ENCODE measurements at places on chromosomes 13 and 19.

- DNase-seq: no peak
These were observed 101.3 kb downstream of the VWA8 start for GRCh38 chr13:41859565-41859964.

- DNase-seq: no peak
These were observed 4.3 kb upstream of the POU4F1 start for GRCh38 chr13:78607409-78608251.

DNA sequence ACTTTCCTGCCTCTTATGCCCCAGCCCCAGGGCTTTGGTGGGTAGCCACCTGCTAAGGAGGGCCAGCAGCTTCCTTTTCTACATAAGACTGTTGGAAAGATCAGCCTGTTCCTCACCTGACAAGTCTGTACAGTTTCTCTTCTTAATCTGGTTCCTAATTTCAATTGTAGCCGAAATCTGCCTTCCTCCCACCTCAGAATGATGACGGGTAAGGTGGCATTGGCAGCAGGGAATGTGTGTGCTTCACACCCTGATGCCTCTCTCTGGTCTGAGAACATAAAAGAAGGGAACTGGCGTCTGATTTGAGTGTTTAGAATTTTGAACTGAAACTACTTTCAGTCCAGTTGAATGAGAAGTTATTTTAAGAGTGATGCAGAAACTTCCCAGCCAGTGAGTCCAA, 16.0 kb downstream of the MAU2 start:
- DNase-seq: no peak

DNA sequence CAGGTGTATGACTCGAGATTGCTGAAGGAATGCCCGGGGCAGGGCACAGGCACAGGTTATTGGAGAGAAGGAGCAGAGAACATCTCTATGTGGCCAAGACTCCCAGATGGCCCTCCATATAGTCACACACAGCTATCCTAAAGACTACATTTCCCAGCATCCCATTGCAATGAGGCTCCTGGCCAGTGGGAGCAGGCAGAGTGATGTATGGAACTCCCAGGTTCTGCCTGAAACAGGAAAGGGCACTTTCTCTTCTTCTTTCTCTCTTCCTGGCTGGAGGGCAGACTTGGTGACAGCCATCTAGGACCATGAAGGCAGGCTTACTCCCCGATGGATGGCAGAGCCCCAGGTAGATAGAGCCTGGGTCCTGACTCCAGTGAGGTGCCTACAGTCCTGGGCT, 13.5 kb downstream of the PPP1R13L start:
- DNase-seq: peak; percentile 38

DNA sequence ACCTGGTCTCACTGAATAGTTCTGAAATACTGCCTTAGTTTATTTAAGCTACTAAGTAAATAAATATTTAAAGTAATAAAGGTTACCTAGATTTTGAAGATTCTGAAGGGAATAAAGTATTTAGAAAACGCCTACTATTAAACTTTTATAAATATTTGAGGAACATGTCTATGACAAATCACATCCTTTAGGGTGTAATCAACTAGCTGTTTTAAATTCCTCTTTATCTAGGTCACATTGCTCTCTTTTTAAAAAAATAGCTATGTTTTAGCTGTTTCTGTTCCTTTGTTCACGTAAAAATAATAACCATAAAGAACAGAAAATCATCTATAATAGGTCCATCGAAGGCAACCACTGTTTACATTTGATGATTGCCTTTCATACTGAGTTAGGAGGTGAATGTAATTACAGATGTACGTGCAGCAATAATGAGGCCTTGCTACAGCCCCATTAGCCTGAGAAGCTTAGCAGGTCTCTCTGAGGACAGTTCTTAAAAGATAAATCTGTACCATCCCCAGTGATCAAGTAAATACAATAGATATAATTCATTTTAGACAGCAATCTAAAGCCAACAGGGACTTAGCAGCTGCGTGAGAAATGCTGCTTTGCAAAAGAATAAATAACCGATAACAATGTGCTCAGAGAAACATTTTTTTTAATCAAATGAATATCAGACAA, 449.5 kb downstream of the LIG4 start:
- DNase-seq: no peak

DNA sequence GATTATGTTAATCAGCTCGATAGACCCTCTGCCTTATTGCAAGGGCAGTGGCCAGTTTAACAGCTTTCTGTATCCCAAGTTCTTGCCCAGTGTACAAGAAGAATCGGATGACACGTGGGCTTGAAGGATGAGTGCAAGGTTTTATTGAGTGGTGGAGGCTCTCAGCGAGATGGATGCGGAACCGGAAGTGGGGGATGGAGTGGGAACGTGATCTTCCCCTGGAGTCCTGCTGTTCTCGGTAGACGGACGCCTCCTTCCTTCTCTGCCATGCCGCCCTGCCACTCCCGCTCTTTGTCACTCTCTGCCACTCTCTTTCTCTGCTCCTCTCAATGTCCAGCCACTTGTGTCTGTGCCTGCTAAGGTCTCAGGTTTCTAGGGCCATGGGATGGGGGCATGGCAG, 21.0 kb downstream of the RFXAP start:
- no peak for DNase-seq

DNA sequence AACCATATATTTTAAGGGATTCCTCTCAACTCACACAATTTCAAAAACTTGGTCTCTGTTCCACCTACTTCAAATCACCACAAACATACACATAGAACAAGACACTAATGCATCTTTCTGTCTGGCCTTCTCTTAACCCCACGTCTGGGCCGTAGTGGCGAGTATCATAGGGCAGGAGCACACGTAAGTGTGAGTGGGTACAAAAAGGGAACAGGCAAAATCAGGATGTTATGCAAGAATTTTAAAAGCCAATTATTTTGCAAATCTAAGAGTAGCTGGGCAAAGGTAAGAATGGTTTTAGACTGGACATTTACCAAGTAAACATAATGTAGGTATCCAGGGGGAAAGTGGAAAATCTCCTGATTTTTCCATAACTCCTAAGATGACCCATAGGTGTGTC, 35.1 kb downstream of the MTMR6 start:
- DNase-seq: no peak

- no peak for DNase-seq
These were observed 15.9 kb downstream of the ZNF350 start for GRCh38 chr19:51970718-51971117.

GRCh38 chr19:42288881-42289555, 12.9 kb upstream of the PRR19 start:
- DNase-seq: no peak

GRCh38 chr13:22143671-22144070, 472.8 kb downstream of the FGF9 start:
- DNase-seq: no peak

- peak; percentile 92 for DNase-seq
These were observed 572.8 kb downstream of the PCDH9 start for GRCh38 chr13:66657165-66657881.

- peak; percentile 31 for DNase-seq
These were observed 1106.7 kb downstream of the EFNB2 start for GRCh38 chr13:105428811-105429210.

- DNase-seq: no peak
These were observed 61.4 kb upstream of the KLF2 start for GRCh38 chr19:16263141-16263761.

DNA sequence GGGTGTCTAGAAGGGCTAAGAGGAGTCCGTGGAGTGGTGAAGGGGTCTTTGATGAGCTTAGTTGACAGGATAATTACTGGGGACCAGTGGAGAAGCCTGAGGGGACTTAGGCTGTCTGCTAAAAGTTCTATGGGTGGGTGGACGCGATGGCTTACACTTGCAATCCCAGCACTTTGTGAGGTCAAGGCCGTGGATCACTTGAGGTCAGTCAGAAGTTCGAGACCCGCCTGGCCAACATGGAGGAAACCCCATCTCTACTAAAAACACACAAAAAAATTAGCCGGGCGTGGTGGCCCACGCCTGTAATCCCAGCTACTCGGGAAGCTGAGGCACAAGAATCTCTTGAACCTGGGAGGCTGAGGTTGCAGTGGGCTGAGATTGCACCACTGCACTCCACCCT, 2.8 kb upstream of the GSK3A start:
- DNase-seq: no peak

DNA sequence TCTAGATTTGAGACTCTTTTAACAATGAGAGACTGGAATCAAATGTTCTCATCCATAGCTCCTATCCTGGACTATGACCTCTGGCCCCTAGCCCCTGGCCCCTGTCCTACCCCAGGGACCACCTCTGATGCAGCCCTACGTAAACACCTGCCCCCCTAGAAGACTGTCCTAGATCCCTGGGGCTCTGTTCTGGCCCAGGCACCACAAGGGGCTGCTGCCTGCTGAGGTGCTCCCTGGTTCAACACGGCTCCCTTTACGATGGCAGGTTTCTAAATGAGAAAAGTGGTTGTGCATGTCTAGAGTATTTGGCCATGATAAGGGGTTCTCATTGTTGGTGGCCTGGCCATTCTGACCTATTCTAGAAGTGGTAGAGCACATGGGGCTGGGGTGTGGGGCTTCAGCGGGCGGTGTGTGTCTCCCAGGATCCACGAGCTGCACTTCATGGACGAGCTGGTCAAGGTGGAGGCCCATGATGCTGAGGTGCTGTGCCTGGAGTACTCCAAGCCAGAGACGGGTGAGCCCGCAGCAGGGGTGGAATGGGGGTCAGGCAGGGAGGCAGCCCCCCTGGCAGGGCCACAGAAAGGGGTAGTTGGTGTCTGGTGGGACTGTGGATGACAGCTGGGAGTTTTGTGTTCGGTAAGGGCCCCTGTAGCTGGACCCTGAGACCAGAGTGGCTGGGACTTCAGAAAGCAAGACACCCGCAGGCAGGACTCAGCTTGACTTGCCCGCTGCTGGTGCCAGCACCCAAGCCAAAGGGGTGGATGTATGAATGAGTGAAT, 26.5 kb upstream of the OVOL3 start:
- DNase-seq: no peak

All from EL (cell line).